ENCODE measurements at places on chromosomes 7 and 10.

GRCh38 chr10:114604357-114605130 lies 53.5 kb downstream of the ABLIM1 start:
- no peak for DNase-seq

- no peak for DNase-seq
Measured at GRCh38 chr10:103199488-103199887, 6.4 kb upstream of the NT5C2 start.

DNA sequence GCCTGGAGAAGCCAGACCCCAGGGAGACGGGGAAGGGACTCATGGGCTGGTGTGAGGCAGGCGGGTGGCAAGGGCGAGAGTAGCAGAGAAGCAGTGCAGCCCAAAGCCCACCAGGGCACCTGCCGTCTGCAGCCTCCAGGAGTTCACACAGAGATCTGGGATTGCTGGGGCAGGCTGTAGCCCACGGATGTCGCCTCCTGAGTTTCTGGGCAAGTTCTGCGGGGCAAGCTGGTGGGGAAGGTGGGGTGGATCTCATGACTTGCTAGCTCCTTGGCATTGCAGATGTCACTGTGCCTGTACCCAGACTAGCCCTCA lies 6.0 kb downstream of the ADCK2 start:
- no peak for DNase-seq

DNA sequence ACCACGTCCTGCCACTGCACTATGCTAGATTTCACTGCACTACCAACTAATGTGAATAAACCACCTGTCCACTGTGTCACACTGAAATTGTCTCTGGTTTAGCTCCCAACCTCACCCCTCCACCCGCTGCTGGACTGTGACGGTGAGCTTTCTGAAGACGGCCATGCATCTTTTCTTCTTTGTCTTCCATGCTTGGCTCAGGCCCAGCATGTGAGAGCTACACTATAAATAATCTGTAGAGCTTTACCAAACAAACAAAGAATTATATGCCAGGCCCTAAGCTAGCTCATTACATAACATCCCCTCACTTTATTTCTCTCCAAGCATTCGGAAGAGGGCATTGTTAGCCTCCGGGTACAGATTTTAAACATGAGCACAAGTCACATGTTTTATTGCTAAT lies 633.2 kb downstream of the TNS3 start:
- no peak for DNase-seq

DNA sequence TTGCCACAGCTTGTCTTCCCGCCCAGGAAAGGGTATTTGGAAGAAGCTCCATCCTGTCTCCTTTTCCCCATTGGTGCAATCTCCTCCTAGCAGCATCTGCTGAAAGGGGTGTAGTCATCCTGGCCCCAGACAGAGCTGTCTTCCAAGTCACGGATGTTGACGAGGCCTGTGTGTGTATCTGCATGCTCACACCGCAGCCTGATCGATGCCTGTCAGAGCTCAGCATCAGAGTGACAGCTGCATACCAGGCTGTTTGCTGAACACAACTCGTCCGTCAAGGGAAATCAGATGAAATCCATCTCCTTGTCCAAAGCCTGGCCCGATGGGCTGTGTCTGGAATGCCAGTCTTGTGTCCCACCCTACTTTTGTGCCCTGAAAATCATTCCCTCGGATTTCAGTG lies 21.2 kb upstream of the LRRC4 start:
- DNase-seq = no peak

- no peak for DNase-seq
Measured at GRCh38 chr10:19578571-19578970, 237.7 kb upstream of the PLXDC2 start.

- DNase-seq = no peak
Measured at GRCh38 chr7:115549910-115550309, 480.7 kb downstream of the TFEC start.

GRCh38 chr10:129605986-129606518 lies 139.0 kb downstream of the MGMT start:
- DNase-seq = no peak

- no peak for DNase-seq
Measured at GRCh38 chr7:69817121-69817520, 218.8 kb downstream of the AUTS2 start.

- DNase-seq = no peak
Measured at GRCh38 chr10:50648089-50648934, 24.6 kb upstream of the SGMS1 start.

DNA sequence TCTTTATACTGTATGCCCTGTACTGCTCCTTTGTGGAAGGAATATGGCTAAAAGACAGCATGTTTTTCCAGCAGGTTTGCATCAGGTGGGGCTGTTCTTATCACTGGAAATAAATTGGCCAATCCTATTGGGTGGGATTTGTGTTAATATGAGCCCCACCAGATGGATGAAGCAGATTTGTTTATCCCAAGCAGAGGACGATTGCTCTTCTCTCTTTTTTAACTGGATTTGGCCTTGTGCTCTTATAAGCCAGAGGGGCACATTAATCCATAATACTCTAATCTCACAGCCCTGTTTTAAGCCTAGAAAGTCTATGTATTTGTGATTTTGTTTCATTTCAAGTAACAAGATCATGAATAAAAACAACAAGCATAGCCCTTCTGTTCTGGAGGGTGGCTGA lies 240.1 kb upstream of the ADARB2 start:
- DNase-seq = no peak

DNA sequence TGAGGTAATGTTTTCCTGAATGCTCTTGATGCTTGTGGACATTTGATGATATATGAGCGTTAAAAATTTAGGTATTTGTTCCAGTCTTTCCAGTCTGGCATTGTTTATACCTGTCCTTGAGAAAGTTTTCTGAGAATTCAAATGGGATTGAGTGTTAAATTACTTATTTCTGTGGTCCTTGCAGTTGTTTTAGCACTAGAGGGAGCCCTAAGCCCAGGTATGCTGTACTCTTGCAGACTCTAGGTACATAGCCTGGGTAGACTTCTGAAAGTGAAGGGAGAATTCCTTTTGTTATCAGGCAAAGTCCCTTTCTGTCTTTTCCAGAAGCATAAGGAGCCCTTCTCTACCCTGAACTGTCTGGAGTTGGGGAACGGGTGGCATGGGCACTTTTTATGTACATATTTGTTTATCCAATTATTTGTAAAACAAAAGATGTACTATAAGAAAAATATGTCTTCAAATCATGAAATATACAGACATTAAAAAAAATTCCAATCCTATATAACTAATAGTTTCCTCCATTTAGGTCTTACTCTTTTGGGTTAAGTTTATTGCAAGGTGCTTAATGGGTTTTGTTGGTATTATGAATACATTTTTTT lies 262.1 kb downstream of the ATRNL1 start:
- DNase-seq = no peak

- DNase-seq = no peak
Measured at GRCh38 chr7:156327474-156327873, 313.1 kb upstream of the RNF32 start.

DNA sequence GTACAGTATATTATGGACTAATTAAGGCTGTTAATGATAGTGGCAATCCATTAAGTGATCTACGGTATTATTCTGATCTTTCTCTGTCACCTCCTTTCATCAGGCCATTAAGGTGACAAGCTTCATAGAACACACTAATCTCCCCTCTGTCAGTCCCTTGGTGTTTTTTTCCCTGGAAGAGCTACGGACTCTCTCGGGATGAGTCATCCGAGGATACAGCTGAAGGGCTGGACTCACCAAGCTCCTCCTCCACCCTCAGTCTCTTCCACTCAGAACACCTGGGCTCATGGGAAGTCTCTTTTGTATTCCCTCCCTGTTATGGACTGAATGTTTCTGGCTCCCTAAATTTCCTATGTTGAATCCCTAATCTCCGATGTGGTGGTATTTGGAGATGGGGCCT lies 69.8 kb upstream of the PLXNA4 start:
- DNase-seq = no peak

Measured in thoracic aorta (tissue), 2 donors.